ENCODE measurements at places on chromosomes 3 and 15. TPM values are rescaled to one million over a fixed set of nuclear protein-coding genes. Genes with fewer than 3 reads are reported as not detected.

The TRH gene
- total RNA-seq = under 0.01 TPM

The ECE2 gene
- total RNA-seq = not detected

The ISLR gene
- 77.5 TPM for total RNA-seq

The PLXND1 gene
- total RNA-seq = 126 TPM

The ATP13A5 gene
- total RNA-seq = not detected

The CKMT1A gene
- total RNA-seq = not detected

The SLC6A6 gene
- 76.6 TPM for total RNA-seq

The ADCY5 gene
- total RNA-seq = 0.59 TPM

The LEKR1 gene
- 1.5 TPM for total RNA-seq

The ASB14 gene
- not detected for total RNA-seq

The RAD51 gene
- total RNA-seq = 1.8 TPM

The ST3GAL6 gene
- total RNA-seq = 2.2 TPM

The GOLGA8Q gene
- 0.36 TPM for total RNA-seq

The RTP3 gene
- not detected for total RNA-seq

The EXD1 gene
- total RNA-seq = not detected

The RGMA gene
- 2.5 TPM for total RNA-seq

The CLDN16 gene
- under 0.01 TPM for total RNA-seq

The ABCF3 gene
- 44.8 TPM for total RNA-seq

The LRRC2 gene
- 4.7 TPM for total RNA-seq

The LMAN1L gene
- total RNA-seq = under 0.01 TPM

The EPHA3 gene
- total RNA-seq = 12.7 TPM

The SH3GL3 gene
- total RNA-seq = 0.29 TPM

The RUBCN gene
- 23.2 TPM for total RNA-seq

The GFM1 gene
- total RNA-seq = 46.9 TPM

The ANKRD34C gene
- total RNA-seq = not detected

The IQCF5 gene
- total RNA-seq = not detected

The NKIRAS1 gene
- 14.7 TPM for total RNA-seq

The PLCB2 gene
- total RNA-seq = under 0.01 TPM

The CAPN3 gene
- 1.1 TPM for total RNA-seq

The C3orf33 gene
- total RNA-seq = 4.7 TPM

The CACNA1D gene
- 0.29 TPM for total RNA-seq

The TMC3 gene
- not detected for total RNA-seq

The TNNC1 gene
- 0.36 TPM for total RNA-seq

The FANCD2 gene
- total RNA-seq = 3.2 TPM

The PCOLCE2 gene
- 21.4 TPM for total RNA-seq

The ITGA11 gene
- 697 TPM for total RNA-seq

The GOLGA8S gene
- under 0.01 TPM for total RNA-seq

The TMEM87A gene
- total RNA-seq = 85.8 TPM

The BNC1 gene
- total RNA-seq = 3.3 TPM

The TMEM212 gene
- not detected for total RNA-seq

The ANP32A gene
- total RNA-seq = 27.4 TPM

The ALDH1L1 gene
- not detected for total RNA-seq

The MRPS11 gene
- 17.7 TPM for total RNA-seq

The PARL gene
- 34.0 TPM for total RNA-seq

The PLSCR1 gene
- 35.1 TPM for total RNA-seq

Data from osteoblast (primary cell).